GM23248 (cell line): ENCODE measurements at places on chromosomes 4 and X.

DNA sequence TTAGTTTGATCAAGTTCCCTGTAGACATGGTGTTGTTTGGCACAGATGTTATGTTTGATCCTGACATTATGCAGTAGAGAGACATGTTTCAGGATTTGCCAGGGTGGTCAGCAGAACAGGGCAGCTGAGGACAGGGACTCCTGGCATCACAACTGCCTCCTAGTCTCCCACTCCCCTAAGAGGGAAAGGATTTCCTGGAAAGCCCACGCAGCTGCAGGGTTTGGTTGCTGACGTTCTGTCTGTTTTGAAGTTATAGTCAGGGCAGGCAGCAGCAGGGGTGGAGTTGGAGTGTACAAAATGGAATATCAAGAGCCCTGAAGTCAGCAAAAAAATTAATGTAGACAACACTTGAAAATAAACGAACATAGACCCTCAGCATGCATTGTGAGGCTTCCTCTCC is 125.4 kb downstream of the CPE start:
- no peak for DNase-seq

GRCh38 chr4:141065872-141066271 is 67.4 kb downstream of the RNF150 start:
- DNase-seq = peak; percentile 50

DNA sequence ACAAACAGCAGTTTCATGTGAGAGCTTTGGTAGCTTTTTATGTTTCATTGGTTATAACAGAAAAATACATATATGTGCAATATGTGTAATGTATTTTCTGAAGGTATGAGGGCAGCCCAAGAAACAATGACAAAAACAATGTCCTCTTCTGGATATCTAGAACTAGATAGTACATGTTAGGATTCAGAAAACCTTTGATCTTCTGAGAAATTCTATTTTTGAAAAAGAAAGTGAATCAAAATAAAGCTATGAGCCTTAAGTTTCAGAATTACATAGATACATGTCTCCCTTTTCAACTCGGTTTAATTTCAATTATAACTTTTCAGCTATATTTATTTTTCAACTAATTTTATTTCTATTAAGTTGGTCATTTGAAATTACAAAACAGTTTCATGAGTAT is 131.9 kb downstream of the REELD1 start:
- no peak for DNase-seq

DNA sequence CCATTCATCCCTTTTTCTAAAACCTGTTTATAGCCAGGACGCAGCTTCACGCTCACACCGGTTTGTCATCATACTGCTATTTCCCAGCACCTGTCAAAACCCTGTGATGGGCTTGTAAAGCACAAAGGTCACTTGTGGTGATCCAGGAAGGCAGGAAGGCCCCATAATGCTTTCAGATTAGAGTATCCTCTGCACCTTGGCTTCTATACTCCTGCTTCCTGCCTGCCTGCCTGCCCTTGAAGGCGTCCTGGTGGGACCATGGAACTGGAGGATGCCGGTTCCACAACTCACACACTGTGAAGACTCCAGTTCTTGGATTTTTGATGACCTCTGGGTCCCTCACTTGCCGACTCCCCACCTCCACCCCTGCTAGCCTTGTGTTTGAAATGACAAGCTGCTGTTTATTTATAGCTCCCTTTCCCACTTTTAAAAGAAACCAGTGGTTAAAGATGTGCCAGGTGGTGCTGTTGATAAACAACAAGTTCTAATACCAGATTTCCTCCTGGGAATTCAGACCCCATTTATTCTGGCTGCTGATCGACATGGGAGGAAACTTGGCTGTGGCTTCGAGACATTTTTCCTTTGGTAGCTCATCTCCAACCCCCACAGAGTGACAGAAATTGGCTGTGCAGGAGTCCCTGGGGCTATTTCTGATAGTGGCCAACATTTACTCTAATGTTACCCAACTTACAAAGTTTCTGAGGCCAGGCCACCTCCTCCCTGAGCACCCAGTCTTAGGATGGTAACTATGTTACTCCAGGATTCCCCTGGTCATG is 211.5 kb downstream of the KDR start:
- DNase-seq = peak; percentile 17

DNA sequence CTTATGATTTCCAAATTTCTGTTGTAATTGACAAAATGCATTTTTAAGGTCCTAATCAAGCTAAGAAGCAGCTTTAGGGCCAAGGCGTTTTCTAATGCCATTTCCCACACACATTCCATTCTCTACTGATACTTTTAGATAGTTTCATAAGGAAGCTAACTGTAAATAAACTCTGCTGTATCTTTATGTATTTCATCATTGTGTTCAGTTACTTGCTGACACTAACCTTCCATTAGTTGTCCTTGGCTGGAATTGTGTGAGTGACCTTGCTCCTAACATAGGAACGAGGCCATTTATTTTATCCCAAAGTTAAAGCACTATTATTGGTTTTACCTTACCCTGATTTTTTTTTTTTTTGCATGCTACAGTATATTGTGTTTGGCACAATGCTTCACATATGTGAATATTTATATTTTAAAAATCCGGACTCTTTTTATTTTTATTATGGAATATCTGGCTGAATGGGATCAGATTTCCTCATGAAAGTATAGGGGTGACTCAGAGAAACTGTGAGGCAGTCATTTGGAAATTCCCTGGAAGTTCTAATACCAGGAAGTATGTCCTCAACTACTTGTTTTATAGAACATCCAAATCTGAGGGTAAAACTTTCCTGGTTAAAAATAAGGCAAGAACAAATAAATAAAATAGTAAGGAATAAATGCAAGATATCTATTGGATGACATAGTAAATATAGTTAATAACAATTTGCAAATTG is 62.7 kb upstream of the SORBS2 start:
- DNase-seq = peak; percentile 52

DNA sequence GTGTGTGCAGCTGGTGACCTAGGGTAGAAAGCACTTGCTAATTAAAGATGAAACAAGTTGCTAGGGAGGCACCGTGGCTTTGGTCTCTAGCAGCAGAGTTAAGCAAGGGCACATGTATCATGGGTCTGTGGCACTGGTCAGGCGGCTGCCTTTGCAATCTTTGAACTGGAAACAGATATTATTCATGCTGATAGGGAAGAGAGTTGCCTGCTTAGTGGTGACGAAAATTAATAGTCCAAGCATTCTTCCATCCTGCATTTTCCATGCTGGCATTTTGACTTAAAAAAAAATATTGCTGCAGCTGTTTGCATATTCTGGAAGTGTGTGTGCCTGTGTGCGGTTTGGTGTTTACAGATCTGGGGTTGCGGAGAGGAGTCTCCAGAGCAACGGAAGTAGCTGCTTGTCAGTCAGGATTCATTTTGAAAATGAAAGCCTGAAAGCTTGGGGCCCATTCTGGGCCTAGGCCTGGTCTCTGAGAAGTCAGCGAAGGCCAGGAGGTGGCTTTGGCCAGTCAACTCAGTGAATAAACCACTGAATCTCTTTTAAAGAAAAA is 2.3 kb upstream of the SOWAHD start:
- DNase-seq = no peak

GRCh38 chr4:145732895-145733880 is 53.2 kb downstream of the C4orf51 start:
- peak; percentile 99 for DNase-seq

- DNase-seq = no peak
Measured at GRCh38 chr4:142092941-142093340, 456.6 kb downstream of the IL15 start.

- peak; percentile 21 for DNase-seq
Measured at GRCh38 chr4:8435656-8436121, 4.8 kb downstream of the ACOX3 start.

DNA sequence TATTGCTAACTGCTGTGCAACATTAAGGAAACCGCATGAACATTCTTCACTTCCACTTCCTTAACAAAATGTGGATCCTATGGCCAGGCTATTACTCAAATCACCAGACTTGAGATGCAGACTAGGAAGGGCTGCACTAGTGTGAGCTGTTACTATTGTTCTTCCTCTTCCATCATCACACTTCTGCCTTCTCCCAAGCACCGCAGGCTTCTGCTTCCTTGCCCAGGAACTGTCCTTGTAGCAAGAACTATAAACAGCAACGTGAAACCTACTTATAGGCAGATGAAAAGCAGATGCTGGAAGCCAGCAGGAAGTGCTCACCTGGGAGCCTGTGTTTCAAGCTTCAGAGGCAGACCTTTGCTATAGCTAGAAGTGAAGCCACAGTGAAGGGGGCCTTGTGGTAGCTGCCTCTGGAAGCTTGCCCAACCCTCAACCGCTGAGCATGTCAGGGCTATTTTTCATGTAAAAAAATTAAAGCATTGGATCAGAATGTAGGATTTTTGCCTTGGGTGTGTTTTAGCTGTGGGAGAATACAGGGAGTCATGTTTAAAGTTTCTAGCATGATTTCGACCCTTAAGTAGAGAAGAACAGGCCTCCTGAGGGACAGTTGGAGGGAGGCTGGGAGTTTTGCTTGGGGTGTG is 43.9 kb downstream of the CLNK start:
- no peak for DNase-seq

DNA sequence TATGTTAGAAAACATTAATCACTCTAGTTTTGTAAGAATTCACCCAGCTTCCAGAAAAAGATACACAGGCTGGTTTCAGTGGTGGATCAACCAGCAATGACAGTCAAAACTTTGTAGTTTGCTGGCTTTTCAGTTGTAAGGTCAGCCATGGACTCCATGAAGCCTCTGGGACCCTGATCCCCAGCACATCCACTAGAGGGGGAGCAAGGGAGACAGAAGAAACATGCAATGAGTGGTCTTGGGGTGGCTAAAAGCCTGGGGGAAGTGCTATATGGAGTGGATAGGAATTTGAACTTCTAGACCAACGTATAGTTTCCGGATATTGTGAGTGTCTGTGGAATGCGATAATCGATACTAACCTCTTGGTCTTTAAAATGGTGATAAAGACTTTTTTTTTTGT is 72.7 kb downstream of the AFF2 start:
- no peak for DNase-seq

GRCh38 chrX:49042581-49043219 is 457 bp downstream of the TFE3 start:
- no peak for DNase-seq

DNA sequence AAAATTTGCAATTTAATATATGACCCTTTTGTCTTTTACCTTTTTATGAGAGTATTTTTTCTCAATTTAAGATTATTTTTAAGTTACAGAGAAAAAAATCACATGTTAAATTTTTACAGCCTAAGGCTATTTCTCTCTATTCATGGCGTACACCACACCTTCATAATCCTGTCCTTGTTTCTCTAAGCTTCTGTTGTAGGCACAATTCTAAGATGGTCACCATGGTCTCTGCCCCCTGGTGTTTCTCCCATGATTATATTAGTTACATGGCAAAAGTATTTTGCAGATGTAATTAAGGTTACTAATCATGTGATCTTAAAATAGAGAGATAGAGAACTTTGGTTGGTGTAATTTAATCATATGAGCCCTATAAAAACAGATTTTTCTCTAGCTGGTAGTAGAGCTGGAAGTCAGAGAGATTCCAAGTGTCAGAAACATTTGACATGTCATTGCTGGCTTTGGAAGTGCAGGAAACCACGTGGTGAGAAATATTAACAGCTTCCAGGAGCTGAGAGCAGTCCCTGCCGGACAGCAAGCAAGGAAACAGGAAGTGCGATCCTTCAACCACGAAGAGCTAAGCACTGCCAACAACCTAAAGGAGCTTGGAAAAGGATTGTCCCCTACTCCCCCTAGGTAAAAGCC is 89.8 kb downstream of the EIF4E start:
- peak; percentile 21 for DNase-seq

GRCh38 chrX:15014281-15014680 is 141.1 kb downstream of the MOSPD2 start:
- peak; percentile 26 for DNase-seq

GRCh38 chr4:184825141-184825895 is 450 bp downstream of the ACSL1 start:
- peak; percentile 74 for DNase-seq

GRCh38 chr4:30714408-30715031 is 5.6 kb upstream of the PCDH7 start:
- peak; percentile 68 for DNase-seq

DNA sequence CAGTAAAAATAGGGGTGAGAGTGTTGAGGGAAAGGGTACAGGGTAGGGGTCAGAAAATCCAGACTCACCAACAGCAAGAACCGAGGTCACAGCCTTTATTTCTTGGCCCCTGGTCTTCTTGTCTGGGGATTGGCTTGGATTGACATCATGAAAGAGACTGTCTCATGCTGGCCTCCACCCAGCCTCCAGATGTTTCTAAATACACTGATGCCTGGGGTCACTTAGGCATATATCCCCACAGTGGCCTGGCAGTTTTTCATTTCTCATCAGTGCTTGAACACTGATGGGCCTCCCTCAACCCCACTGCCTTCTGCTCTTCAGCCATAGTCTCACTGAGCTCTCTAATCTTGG is 173.9 kb downstream of the RTL9 start:
- no peak for DNase-seq

GRCh38 chr4:90120037-90120436 is 7.2 kb upstream of the CCSER1 start:
- DNase-seq = no peak

DNA sequence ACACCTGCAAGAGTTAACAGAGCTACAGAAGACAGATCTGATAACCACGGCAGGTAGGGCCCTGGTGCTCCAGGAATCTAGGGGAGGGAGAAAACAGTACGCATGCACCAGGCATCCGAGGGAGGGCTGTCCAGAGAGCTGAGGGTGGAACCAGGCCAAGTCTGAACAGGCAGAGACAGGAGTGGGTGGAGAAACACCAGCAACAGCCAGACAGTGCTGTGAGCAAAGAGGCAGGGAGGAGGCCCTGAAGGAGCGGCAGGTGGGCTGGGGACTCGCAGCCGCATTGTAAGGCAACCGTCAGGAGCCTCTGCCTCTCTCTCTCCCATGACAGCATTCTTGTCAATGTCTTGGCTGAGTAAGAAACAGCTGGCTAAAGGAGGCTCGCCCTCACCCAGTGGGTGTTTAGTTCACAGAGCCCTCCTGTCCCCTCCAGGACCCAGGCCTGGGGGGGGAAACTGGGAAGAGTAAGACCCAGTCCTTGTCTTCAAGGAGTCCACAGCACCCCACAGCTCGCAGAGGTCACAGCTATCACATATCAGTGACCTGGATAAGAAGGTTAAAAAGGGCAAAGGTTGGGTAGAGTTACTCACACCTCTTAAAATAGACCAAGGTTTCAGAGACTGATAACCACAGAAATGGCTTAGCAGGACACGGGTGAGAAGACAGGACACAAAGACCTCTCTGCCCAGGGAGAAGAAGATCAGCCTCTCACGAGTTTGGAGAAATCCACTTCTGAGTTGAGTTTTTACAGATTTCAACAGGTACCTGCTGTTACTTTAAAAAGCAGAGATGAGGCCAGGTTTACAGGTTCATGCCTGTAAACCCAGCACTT is 10.5 kb downstream of the ACSL1 start:
- DNase-seq = peak; percentile 80

DNA sequence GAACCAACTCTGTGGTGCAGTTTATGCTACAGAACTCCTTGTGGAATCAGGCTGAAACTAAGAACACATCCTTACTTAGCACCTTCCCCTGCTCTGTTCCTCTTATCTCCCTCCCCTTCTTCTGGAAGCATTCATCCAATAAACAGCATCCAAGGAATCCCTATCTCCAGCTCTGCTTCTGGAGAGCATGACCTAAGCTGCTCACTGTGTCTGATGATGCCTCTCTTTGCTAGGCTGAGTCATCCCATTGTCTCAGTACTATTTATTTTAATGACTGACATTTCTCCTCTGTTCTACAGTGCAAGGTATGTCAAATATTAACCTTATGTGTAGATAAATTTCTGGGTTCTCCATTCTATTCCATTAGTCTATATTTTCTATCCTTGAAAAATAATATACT is 71.2 kb downstream of the BEND2 start:
- DNase-seq = no peak

- DNase-seq = no peak
Measured at GRCh38 chr4:116839826-116840225, 245.6 kb downstream of the TRAM1L1 start.
